ENCODE measurements at places on chromosomes 4 and X. TPM values are rescaled to one million over a fixed set of nuclear protein-coding genes. Genes with fewer than 3 reads are reported as not detected.

Gene NSD2
- 84.9 TPM for total RNA-seq

Gene C1QTNF7
- total RNA-seq: not detected

Gene ZDHHC15
- 0.05 TPM for total RNA-seq

Gene SFRP2
- total RNA-seq: not detected

Gene IL1RAPL1
- 35.0 TPM for total RNA-seq

Gene SPIN2B
- 16.4 TPM for total RNA-seq

Gene ENPEP
- total RNA-seq: 0.24 TPM

Gene RXFP1
- not detected for total RNA-seq

Gene RHOXF1
- not detected for total RNA-seq

Gene HDX
- total RNA-seq: 1.2 TPM

Gene PABPC4L
- 1.1 TPM for total RNA-seq

Gene PLXNB3
- 33.5 TPM for total RNA-seq
